ENCODE measurements at places on chromosomes 1 and 21. TPM values are rescaled to one million over a fixed set of nuclear protein-coding genes. Genes with fewer than 3 reads are reported as not detected.

Gene PLA2G2C
- total RNA-seq = not detected

Gene MIER1
- total RNA-seq = 16.5 TPM

Gene MFAP2
- 40.3 TPM for total RNA-seq

Gene NUP210L
- 0.16 TPM for total RNA-seq

Gene XKR8
- 6.9 TPM for total RNA-seq

Gene DMRTA2
- total RNA-seq = not detected

Gene SAMD13
- total RNA-seq = 1.3 TPM

Gene TCEA3
- total RNA-seq = 1.8 TPM

Gene CSDE1
- 814 TPM for total RNA-seq

Gene CXADR
- total RNA-seq = 76.5 TPM
